GM18507 (cell line): ENCODE measurements at places on chromosomes 16 and 17.
A peak's percentile ranks its signal among the peaks of the same experiment; 100 is the strongest.

DNA sequence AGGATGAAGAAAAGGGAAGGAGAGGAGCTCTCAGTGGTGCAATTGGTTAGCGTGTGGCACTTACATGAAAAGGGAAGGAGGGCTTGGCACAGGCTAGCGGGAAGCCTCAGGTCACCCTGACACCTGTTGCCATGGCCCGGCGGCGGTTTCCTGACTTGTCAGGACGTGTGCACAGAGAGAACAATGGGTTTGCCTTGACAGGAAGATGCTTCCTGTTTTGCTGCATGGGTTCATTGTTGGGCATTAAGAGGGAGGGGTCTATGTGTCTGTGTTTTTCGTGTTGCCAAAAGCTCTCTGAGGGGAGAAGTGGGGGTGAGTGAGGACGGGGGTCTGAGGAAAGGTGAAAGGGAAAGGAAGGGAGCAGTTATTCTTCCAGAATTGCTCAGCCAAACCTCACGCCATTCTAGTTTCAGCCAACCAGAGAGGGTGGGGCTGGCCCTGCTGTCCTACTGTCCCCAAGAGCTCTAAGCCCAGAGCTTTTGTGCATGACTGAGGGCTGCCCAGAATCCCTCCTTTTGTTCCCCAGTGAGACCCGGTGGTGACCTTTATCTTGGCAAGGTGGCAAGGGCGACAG, 17.1 kb upstream of the CCR7 start:
- DNase-seq = no peak

DNA sequence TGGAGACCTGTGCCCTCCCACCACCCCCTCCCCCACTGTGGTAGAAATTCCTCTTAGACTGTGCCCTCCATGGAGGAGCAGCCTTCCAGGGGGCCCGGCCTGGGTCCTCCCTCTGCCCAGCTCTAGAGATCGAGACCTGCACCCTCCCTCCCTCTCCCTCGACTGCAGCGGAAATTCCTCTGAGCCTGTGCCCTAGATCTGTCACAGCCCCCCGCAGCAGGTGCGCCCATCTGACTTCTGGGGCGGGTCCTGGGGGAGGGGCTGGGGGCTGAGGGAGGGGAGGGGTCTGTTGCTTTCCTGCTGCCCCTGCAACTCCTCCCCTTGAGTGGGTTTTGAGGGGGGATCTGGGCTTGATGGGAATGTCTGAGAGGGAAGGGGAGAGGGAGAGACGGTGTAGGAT, 177.8 kb upstream of the GSE1 start:
- DNase-seq = no peak

- DNase-seq = no peak
Observed at GRCh38 chr17:50949128-50949988, 83.2 kb upstream of the TOB1 start.

- no peak for DNase-seq
Observed at GRCh38 chr17:71845337-71845736, 275.5 kb upstream of the SOX9 start.

DNA sequence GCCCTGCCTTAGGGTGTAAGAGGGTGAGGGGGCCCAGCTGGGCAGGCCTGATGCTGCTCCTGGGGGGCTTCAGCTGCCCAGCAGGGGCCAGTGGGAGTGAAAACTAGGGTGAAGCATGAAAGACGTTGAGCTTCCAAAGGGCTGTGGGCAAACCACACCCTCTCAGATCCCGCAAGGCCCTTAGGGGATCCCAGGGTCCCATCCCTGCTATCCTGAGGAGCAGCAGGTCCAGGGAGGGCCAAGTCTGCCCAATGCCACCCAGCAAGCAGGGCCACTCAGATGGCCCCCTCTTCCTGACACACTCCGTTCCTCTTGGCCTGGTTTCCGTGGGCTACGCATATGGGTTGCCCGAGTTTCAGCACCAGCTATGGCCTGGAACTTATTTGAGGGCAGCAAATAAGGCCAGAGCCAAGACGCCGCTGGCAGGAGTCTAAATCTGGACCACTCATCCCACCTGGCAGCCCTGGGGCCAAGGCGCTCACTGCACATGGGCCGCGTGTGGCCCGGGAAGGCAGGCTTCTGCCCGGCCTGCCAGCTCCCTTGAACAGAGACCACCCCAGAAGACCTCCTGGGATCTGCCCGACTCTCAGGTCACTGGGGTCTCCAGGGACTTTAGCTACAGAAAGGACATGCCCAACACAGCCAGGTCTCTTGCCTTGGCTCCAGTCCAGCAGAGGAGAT, 4.2 kb downstream of the ATP2A3 start:
- DNase-seq = no peak

DNA sequence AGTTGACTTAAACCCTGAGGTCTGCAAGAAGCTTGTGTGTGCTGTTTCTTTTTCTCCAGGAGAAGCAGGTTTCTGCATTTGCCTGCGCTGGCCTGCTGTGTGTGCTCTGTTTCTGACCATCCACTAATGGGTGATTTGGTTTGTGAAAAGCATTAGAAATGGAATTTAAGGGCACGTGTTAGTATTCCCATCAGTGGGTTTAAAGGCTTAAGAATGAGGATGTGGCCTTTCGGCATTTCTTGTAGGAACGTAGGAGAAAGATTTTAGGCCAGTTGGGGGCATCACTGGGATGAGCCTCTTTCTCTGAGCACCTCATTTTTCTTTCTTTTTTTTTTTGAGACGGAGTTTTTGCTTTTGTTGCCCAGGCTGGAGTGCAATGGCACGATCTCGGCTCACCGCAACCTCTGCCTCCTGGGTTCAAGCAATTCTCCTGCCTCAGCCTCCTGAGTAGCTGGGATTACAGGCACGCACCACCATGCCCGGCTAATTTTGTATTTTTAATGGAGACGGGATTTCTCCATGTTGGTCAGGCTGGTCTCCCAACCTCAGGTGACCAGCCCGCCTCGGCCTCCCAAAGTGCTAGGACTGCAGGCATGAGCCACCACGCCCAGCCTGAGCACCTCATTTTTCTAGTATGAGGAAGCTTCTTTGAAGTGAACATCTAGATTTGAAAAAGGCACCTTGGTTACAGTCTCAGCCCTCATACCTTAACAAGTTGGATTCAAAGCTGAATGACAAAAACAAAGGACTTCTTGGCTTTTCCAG, 110.3 kb downstream of the BANP start:
- DNase-seq = no peak

DNA sequence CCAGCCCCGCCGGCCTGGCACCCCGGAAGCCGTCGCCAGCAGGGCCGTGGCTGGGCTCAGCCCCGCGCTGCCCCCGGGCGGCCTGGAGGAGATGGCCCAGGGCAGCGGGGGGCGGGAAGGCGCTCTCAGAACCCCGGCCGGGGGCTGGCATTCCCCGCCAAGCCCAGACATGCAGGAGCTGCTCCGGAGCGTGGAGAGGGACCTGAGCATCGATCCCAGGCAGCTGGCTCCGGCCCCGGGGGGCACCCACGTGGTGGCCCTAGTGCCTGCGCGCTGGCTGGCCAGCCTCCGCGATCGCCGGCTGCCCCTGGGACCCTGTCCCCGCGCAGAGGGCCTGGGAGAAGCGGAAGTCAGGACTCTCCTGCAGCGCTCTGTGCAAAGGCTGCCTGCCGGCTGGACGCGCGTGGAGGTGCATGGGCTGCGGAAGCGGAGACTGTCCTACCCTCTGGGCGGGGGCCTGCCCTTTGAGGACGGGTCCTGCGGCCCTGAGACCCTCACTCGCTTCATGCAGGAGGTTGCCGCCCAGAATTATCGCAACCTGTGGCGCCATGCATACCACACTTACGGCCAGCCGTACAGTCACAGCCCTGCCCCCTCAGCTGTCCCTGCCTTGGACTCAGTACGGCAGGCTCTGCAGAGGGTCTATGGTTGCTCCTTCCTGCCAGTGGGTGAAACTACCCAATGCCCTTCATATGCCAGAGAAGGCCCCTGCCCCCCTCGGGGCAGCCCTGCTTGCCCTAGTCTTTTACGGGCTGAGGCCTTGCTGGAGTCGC, 551 bp downstream of the WDR81 start:
- no peak for DNase-seq

DNA sequence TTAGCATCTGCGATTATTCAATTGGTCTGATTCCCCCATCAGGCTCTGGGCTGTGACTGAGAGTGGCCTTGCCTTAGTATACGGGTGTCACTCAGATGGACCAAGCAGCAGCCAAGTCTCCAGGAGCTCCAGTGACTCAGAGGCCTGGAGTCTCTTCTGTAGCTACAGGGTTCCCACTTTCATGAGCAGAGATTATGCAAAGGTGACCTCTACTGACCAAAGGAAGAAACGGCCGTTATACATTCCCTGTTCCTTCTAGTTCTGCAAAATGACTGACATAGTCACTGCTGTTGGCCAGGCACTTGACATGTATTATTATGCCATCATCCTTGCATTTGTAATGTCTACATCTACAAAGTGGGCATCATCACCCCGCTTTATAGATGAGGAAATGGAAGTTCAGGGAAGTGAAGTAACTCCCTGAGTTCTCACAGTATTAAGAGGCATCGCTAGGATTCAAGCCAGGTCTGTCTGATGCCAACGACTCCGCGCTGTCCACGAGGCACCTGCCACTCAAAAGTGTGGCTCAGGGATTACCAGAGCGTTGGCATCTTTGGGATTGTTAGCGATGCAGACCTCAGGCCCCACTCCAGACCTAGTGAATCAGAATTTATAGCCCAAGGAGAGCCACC, 23.3 kb downstream of the SLC38A7 start:
- DNase-seq = peak; percentile 18

- no peak for DNase-seq
Observed at GRCh38 chr16:72502594-72503005, 330.6 kb upstream of the PMFBP1 start.

- DNase-seq = no peak
Observed at GRCh38 chr16:4962716-4963115, 4.6 kb downstream of the SEC14L5 start.

GRCh38 chr17:80582165-80582564, 37.5 kb downstream of the RPTOR start:
- no peak for DNase-seq

DNA sequence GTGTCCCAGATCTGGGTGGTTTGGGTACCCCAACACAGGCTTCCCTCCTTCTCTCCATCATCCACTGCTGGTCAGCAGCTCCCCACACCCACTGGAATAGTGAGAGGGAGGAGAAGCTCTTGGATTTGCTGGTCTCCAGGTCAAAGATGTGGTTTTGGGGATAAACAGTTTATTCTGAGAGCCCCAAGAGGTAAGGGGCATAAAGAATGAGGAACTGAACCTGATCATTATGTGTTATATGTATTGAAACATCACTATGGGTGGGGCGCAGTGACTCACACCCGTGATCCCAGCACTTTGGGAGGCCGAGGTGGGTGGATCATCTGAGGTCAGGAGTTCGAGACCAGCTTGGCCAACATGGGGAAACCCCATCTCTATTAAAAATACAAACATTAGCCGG, 3.9 kb downstream of the DPEP2 start:
- DNase-seq = no peak

- DNase-seq = no peak
Observed at GRCh38 chr17:78925662-78926555, 722 bp upstream of the TIMP2 start.

- DNase-seq = peak; percentile 97
Observed at GRCh38 chr16:637081-638018, 1.2 kb upstream of the METTL26 start.

GRCh38 chr16:1539720-1540555, 6.5 kb downstream of the TMEM204 start:
- no peak for DNase-seq

GRCh38 chr17:58570758-58571157, 56.3 kb upstream of the MTMR4 start:
- DNase-seq = no peak

GRCh38 chr16:53915452-53916160, 211.7 kb downstream of the FTO start:
- DNase-seq = no peak

- DNase-seq = no peak
Observed at GRCh38 chr16:27108051-27108770, 41.5 kb downstream of the C16orf82 start.

DNA sequence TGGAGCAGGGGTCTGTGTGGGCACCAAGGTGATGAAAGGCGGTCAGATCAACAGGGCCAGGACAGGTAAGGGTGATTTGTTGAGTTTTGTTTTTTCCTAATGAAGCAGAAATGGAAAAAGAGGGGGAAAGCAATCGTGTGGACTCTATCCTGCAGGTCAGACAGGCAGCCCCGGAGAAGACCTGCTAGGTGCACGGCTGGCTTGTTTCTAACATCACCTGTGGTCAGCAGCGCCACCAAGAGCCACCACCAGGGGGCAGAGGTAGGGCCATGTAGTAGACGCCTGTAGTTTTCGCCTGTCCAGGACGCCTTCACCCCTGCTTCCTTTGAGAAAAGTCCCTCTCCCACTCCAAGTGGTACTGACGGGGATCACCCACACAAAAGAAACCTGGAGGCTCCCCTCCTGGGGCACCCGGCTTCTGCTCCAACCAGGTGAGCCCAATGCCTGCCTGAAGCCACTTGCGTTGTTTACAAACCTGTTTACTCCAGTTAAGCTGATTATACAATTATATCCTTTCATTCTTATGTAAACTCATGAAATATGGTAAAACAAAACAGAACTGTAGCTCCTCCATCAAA, 54.2 kb upstream of the SEC14L1 start:
- DNase-seq = no peak

- DNase-seq = no peak
Observed at GRCh38 chr17:1366234-1366633, 33.8 kb downstream of the YWHAE start.
